Right ventricle myocardium superior (tissue), 1 donor: ENCODE measurements at places on chromosomes 12 and 14.

- DNase-seq: no peak
Measured at GRCh38 chr12:47982311-47982710, 18.9 kb downstream of the TMEM106C start.

DNA sequence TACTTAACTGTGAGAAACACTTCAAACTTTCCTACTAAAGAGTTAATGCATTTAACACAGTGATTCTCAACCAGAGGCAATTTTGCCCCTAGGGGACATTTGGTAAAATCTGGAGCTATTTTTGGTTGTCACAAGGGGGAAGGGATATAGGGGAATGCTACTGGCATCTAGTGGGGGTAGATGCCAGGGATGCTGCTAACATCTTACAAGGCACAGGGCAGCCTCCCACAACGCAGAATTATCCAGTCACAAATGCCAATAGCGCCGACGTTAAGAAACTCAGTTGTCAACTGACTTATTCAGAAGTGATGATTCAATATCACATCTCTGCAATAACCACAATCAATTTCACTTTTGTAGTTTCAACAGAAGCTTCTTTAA is 2.0 kb downstream of the EEA1 start:
- DNase-seq: no peak

- no peak for DNase-seq
Measured at GRCh38 chr14:68225321-68225720, 405.7 kb downstream of the RAD51B start.

DNA sequence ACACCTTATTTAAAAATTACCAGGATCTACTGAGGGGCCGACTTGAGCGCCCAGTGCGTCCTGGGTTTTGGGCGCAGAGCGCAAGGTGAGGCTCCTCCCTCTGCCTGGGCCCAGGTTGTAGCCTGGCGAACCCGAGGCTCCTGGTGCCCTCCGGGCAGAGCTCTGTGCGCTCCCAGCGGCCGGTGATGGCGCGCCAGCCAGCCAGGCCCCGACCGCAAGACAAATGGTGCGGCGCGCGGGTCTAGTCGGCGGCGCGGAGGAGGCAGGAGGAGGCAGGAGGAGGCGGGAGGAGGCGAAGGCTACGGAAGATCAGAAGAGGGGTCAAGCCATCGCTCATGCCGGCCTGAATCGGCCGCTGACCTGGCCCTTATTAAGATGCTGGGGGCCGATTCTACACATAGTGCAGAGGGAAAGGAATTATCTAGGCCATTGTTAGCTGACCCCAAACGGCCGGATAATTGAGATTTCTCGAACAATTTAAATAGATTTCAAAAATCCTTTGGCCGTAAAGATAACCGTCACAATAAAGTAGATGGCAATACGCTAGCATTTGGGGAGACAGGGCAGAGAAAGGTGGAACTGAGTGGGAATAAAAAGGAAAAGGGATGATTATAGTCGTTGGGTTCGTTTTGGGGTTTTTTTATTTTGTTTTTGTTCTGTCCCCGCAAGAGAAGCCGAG is 2.8 kb downstream of the TBX5 start:
- DNase-seq: peak; percentile 68

DNA sequence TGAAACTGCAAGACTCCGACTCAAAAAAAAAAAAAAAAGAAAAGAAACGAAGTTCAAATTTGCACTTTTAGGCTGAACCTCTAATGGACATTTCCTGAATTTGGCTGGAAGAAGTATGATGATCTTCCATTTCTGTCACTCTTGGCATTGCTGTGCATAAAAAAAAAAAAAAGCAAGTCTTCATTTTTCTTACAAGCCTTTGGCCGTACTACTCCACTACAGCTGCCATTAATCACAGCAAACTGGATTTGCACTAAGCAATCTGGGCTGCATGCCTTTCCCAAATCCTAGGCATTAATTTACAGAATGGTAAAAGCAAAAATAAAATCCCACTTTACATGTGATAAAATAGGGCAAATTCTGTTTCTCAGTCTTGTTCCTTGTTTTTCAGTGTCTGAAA is 7.1 kb downstream of the CSRP2 start:
- DNase-seq: no peak

GRCh38 chr14:57413849-57414248 is 23.5 kb downstream of the NAA30 start:
- no peak for DNase-seq

DNA sequence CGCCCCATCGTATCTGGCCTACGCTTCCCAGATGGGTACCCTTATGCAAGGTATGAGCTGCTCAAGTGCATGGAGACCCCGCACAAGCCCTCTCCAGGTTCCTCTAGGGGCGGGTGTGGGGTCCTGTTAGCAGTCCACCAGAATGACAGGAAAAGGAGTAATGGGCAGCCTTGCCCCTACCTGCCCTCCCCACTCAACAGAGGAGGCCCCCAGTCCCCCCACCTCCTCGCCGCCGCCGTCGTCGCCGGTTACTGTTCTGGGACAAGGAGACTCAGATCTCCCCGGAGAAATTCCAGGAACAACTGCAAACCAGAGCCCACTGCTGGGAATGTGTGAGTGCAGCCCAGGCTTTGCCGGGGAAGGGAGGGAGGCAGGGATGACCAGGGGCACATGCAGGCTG is 6.0 kb downstream of the REC8 start:
- DNase-seq: peak; percentile 34

DNA sequence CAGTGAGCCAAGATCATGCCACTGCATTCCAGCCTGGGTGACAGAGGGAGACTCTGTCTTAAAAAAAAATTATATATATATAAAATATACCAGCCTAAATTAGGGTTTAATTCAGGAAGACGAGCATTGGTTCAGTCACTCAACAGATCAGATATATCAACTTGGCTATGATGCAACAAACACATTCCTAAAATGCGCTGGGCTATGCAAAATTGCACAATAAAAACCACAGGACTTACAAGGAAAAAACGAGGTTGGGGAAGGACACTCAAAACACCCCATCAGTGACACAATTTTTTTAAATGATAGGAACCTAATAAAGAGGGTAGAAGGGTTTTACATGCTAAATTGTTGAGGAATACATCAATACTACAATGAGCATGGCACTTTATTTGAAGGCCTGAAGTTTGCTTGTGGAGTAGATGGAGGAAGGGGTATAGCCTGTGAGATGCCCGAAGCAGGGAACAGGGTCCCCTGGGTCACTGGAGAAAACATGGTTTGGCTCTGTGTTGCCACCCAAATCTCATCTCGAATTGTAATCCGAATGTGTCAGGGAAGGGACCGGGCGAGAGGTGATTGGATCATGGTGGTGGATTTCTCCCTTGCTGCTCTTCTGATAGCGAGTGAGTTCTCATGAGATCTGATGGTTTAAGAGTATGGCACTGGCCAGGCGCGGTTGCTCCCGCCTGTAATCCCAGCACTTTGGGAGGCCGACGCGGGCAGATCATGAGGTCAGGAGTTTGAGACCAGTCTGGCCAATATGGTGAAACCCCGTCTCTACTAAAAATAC is 71.2 kb downstream of the TNFAIP2 start:
- no peak for DNase-seq

DNA sequence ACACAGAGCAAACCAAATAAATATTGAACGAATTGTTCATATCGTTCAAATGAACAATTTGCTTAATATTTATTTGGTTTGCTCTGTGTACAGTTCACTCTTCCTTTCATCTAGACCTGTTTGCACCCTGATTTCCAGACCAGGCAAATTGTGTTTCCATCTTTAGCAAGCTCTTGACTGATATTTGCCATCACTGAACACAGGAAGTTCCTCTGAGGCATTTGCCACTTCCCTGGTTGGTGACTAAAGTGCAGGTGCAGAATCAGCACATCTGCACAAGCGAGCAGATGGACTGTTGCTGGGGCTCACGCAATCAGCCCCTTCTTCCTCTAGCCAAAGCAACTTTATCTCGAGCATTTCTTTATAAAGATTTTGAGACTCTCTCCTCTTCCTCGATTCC is 112.9 kb downstream of the DAAM1 start:
- no peak for DNase-seq

GRCh38 chr12:42812086-42812485 is 222.5 kb upstream of the PRICKLE1 start:
- DNase-seq: no peak

GRCh38 chr12:11854011-11854499 is 204.6 kb downstream of the ETV6 start:
- no peak for DNase-seq

DNA sequence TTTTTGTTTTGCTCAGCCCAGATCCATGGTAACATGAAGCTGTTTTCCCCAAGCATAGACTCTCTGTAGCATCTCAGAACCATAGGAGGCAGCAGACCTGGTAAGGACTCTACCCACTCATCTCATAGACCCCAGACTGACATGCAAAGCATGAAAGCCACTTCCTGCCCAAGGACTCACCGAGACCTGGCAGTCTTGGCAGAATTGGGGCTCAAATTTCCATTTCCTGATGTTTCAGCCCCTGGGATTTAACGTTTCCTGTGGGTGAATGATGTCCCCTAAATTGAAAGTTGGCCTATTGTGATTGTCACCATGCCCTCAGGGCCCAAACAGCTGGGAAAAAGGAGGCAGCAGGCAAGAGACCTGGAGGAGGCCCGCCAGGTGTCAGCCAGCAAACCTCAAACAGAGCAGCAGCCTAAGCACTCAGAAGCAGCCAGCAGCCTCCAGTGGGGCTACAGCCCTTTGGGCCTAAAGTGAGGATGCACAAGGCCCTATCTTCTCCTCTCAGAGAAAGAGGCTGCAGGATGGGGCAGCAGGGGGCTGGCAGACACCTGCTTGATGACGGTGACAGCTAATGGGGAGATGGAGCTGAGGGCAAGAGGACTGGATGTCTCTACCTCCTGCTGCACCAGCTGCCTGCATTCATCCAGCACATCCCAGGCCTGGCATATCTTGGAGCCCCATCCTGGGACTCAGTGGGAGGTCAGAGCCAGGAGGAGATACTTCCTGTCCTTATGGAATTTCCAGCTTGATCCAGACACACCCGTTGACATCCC is 8.5 kb downstream of the KRT85 start:
- DNase-seq: no peak

- DNase-seq: no peak
Measured at GRCh38 chr12:65894624-65895390, 70.5 kb downstream of the HMGA2 start.

DNA sequence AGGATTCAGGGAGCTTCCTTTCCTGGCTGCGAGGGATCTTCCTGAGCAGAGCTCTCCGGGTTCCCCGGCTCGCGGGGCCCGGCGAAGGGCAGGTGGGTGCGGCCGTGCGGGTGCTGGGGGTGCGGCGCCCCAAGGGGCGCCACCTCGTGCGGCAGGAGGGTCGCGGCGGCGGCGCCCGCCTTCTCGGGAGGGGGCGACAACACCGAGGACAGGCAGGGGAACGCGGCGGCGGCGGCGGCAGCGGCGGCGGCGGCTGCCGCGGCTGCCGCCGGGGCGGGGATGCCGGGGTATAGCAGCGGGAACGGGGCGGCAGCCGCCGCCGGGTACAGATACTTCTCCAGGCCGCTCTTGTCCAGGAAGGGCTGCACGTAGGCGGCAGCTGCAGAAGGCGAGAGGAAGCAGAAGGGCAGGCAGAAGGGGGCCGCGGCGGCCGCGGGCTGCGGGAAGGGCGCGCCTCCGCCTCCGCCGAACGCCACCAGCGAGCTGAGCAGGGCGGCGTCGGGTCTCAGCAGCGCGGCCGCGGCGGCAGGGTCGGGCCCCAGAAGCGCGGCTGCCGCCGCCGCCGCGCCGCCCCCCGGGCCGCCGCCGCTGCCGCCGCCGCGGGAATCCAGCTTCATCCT is 2.7 kb downstream of the BHLHE41 start:
- peak; percentile 60 for DNase-seq

DNA sequence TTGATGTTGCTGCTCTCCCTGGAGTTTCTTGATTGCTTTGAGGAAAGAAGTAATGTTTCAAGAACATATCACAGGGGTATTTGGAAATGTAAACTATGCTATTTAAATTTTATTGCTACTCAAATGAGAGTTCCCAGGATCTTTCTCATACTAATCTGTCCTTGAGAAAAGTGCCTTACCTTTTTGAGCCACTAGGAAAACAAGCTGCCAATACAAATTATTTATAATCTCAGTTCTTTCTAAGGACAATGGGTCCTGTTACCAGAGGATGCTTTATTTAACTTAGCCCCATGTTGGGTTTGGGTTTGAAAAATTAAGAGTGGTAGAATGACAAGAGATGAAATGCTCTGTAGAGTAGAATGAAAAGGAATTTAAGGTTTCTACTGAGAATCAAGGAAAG is 258.2 kb upstream of the PRKD1 start:
- no peak for DNase-seq

DNA sequence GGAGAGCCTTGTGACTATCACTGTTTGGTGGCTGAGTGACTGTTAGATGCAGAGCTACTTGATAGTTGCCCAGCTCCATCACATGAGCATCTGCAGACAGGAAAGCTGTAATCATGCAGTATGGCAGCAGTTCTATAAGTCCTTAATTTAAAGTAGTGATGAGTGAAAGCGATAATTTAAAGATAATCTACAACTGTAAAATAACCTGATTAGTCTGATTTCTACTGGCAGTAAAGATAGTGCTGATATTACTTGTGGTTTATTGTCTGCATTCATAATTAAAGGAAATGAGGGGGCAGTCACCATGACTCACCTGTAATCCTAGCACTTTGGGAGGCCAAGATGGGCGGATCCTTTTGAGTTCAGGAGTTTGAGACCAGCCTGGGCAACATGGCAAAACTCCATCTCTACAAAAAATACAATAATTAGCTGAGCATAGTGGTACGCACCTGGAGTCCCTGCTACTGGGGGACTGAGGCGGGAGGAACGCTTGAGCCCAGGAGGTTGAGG is 41.2 kb upstream of the PLEKHD1 start:
- DNase-seq: no peak

DNA sequence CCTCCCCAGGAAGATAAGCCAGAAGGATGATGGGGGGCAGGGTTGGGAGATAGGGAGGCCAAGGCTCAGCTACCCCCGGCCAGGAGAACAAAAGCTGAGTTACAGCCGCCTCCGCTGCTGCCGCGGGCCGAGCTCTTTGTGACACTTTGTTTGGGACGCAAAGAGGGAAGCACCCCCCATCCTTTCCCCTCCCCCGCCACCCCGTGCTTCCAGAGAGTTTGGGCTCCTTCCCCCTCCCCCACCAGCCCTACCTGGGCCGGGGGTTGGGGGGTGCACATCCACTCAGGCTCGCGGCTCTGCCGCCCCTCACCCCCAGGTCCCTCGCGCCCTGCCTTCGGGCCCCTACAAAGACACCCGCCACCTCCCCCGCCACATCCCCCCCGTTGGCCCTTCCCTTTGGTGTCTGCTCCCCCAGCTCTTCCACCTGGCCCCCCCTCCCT is 799 bp downstream of the ZNF219 start:
- DNase-seq: peak; percentile 50

DNA sequence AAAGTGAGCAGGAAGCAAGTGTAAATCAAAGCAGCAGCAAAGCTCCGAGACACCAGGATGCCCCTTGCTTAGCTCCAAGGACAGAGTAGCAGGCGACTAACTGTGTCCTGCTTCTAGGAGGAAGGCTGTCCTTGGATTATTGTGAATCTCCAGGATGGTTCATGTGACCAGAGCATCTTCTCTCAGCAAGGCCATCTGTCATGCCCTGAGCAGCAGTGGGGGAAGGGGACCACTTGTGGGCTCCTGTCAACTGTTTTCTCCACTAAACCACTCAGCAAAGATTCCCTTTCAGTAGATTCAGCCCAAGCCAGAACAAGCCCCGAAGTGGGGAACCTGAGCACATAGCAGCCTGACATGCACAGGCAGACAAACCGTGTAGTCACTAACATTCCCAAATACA is 19.4 kb downstream of the MAP3K9 start:
- no peak for DNase-seq

- DNase-seq: no peak
Measured at GRCh38 chr14:61644834-61645233, 50.5 kb upstream of the HIF1A start.

- no peak for DNase-seq
Measured at GRCh38 chr14:31283153-31283552, 75.6 kb upstream of the HECTD1 start.
